ENCODE measurements at places on chromosomes 4 and X.

GRCh38 chrX:149453030-149453429 is 52.1 kb downstream of the IDS start:
- no peak for DNase-seq

DNA sequence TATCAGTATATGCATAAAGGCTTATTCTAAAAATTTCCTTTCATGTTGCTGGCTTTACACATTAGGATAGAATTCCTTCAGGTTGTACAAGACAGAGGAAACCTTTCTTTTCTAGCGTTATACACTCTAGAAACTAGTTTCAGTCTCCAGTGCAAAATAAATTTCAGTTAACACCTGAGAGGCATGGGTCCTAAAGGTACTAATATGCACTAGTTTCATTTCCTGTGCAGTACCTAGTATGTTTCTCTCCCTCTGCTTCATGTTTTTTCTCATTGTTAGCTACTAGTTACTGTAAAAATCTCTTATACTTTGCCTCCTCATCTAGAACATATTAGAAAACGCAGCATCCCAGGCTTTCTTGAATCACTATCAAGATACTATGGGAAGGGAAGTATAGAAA is 54.0 kb downstream of the SNX25 start:
- DNase-seq, result no peak

DNA sequence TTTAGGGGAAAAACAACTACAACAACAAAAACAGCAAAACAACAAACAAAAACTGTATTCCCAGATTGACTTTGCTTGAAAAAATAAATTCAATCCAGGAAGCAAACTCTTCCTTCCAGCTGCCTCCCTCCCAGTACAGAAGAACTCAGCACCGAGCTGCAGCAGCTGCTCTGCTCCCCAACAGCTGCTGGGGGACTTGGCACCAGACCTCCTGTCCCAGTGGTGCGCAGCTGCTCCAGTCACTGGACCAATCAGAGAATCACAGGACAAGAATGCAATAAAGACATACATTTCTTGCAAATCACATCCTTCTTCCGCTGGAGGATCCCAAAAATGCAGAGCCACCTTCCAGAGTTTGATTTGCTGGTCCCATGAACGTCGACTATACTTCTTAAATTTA is 11.8 kb upstream of the FAM53A start:
- DNase-seq, result no peak

DNA sequence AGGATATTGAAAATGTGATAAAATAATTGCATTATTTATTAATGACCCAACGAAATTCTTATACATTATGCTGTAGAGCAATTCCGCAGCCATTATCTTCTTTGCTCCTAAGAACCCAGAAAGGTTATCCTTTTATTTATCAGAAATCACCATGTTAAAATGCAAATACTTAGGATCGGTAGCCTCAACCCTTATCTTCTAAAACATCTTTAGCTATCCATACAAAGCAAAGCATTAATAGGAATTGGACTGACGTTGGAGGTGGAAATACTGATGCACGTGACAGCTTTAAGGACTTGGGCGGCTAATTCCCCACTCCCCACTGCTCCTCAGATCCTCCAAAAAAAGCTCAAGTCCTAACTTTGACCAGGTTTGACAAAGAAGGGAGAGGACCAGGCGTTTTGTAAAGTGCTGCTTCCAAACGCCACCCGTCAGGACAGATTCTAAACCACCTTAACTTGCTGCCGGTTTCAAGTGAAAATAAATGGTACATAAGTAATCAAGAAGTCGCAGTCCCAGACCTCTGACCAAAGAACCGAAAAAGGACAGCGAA is 539 bp upstream of the SPCS3 start:
- DNase-seq, result no peak

DNA sequence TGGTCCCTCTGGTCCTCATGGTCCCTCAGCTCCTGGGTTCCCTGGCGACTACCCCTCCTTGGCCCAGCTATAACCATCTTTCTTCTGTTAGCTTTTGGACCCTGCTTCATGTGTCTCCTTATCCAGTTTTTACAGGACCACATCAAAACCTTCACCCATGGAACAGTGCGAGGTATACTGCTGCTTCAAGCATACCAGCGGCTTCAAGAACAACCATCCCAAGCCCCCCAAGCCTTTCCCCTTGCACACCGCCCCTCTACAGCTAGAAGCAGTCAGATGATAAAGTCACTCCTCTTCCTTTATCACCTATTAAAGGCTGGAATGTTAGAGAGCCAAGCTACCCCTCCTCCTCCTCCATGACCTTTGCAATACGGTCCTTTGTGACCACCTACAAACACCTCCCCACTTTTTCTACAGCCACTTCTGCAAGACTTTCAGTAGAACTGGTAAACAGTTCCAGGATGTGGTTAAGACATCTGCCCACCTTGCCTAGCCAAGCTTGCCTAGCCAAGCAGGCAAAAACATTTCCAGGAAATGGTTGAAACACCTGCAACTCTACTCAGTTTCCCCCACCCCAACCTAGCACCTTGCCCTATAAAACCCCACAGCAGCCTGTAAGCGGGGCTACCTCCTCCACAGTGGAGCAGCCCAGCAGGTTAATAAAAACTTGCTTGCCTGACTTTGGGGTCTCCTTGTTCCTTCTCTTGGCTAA is 125.7 kb downstream of the ZC4H2 start:
- DNase-seq, result no peak

DNA sequence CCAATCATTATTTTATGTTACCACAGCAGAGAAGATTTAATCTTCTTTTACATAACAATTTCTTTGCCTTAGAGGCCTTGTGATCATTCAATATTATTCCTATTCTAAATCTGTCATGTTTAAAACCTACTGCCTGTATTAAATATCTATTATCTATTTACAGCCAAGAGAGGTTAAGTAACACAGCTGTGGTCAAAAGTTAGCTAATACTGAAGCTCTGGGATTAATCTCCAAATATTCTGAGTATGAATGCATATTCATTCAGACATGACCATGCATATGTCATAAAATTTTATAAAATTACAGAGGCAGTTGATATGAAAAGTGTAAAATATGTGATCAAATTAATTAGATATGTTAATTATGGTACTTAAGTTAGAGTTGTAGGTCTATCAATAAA is 187.9 kb upstream of the MAB21L2 start:
- no peak for DNase-seq

GRCh38 chrX:131792356-131792749 is 230.7 kb upstream of the STK26 start:
- no peak for DNase-seq

GRCh38 chr4:44914748-44915147 is 188.4 kb upstream of the GNPDA2 start:
- no peak for DNase-seq

DNA sequence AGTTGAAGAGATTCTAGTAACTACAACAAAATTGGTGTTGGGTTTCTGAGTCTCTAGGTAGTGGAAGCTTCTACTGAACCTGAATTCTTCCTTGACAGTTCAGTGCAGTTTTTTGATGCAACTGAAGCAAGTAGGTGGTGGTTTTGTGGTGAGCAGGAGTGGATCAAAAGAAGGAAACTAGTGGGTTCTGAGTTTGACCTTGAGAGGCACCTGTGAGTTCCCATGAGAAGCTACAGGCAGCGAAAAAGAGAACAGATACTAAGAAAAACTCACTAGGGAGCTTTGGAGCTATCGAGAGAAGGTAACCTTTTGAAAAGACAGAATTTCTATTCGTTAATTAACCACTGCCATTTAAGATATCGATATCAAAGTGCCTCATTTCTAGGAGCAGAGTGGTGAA is 145.2 kb downstream of the PDHA2 start:
- DNase-seq, result no peak

- no peak for DNase-seq
Observed at GRCh38 chr4:89353514-89353913, 45.9 kb upstream of the GPRIN3 start.

DNA sequence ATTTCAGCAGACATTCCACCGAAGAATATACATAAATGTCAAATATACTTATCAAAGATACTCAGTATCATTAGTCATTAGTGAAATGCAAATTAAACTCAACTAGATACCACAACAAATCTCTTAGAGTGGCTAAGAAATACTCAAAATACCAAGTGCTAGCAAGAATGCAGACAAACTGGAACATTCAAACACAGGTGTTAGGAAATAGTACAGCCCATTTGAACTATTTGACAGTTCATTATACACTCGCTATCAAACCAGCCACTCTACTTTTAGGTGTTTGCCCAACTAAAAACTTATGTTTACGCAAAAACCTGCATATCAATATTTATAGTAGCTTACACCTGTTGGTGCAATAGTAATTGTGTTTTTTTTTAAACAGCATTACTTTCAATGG is 8.8 kb downstream of the ADAM29 start:
- DNase-seq, result no peak

- DNase-seq, result no peak
Observed at GRCh38 chrX:24682739-24683432, 10.8 kb upstream of the POLA1 start.

DNA sequence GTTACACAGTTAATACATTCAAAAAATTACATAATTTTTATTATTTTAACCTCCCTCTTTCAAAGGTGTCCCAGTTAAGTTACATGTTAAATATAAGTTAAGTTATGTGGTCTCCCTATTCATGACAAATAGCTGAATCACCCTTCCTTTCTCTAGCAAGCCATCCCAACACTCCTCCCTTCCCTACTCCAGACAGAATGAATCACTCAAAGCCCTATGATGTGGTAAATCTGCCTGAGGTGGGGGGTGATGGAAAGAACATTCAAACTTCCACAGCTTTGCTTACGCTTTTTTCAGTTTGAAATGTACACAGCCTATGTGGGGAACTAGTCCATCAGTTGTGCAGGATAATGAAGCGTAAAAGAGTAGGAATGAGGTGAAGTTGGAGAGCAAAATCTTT is 90.2 kb downstream of the CXCL13 start:
- DNase-seq, result no peak

DNA sequence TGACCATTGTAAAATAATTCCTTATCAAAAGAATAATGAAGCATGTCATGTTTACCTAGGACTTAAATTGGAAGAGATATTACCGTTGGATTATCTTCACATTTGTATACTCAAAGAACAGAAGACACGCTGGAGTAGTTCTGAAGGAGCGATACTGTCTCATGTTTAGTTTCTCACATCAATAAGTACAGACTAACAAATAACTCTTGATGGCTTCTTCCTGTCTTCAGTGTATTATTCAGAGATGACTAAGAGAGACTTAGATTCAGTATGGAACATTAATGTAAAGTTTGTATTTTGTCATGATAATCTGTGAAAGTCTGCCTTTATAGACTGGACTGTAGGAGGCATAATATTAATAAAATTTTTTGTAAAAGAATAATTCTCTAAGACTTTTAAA is 72.7 kb downstream of the SPRY1 start:
- DNase-seq, result no peak

Data from stimulated activated CD4-positive, alpha-beta T cell treated with anti-CD3 and anti-CD28 coated beads, Interleukin-15, amount 100 ng/mL, for 1 hour (primary cell).